Aorta (tissue), 5 donors: ENCODE measurements at places on chromosomes 16 and 17. TPM values are rescaled to one million over a fixed set of nuclear protein-coding genes. Genes with fewer than 3 reads are reported as not detected.
A peak's percentile ranks its signal among the peaks of the same experiment; 100 is the strongest.

EVI2B gene
- total RNA-seq = 12.7 TPM

CDR2L gene
- total RNA-seq = 20.2 TPM

BCO1 gene
- total RNA-seq = not detected

HP gene
- total RNA-seq = 19.4 TPM

KRT40 gene
- total RNA-seq = not detected

CTRB2 gene
- 9.1 TPM for total RNA-seq

CNGB1 gene
- total RNA-seq = not detected

DNA sequence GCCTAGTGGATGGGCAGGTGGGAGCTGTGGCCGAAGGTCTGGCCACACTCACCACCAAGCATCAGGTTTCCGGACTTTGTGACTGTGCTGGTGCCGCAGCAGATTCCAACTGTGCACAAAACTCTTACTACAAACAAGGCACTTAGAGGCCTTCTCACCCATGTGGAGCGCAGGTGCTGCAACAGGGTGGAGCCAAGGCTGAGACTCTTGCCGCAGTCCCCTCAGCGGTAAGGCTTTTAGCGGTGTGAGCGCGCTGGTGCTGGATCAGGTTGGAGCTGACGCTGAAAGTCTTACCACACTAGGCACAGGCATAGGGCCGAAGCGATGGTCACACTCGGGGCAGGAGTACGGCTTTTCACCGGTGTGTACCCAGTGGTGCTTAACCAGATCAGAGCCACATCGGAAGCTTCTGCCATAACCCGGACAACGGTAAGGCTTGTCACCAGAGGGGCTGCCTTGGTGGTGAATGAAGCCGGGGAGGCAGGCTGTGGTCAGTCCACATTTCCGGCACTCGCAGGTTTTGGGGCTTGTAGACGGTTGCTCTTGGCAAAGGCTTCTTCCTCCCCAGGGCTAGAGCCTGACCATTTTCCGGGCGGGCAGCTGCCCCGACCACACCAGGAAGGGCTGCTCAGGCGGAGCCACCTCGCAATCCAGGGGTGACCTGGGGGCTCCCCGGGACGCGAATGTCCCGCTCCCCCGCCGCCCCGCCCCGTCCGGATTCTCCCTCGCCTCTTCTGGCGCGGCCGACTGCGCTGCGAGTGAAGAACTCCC lies 1.0 kb upstream of the ARMC5 start:
- no peaks in the 10 kb centered on the region for H3K4me1 ChIP-seq
- H3K36me3 ChIP-seq = no peaks in the 10 kb centered on the region
- peak; percentile 79 for DNase-seq
- peak overlapping the region; percentile 57 for H3K27ac ChIP-seq
- peak overlapping the region; percentile 52 for H3K4me3 ChIP-seq

DNA sequence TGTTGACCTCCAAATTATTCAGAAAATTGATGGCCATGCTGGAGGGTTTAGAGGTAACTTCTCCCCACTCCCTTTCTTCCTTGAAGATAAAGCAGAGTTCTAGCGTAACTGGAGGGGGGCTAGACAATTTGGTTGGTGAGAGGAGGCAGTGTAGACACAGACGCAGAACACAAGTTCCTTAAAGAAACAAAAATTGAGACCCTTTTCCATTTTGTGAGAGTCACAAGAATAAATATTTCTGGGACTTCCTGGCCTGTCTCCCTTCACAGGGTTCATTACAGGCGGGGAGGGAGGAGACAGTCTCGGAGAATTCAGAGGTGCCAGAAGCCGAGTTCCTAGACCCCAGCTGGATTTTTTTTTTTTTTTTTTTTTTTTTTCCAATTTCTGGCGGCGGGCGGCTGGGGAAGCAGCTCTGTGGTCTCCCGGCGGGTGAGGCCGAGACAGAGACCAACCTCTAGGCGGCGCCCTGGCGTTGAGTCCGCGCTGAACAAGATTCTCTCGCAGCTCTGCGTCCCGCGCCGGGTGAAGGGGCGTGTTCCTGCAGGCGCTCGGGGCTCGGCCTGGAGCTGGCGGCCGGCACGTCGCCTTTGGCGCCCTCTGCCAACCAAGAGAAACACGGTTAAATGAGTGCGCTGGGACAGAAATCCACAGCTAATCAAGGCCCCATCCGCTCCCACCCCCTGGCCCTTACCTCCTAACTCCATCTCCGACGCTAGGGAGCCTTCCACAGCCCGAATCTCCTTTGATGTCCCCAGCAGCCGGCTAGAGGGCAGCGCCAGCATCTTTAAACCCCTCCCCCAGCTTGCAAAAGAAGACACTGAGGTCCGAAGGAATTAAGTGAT lies 10.2 kb upstream of the HOXB9 start:
- H3K4me1 ChIP-seq = no peaks in the 10 kb centered on the region
- H3K27ac ChIP-seq = no peak overlapping the region
- no peaks in the 10 kb centered on the region for H3K36me3 ChIP-seq
- DNase-seq = peak; percentile 94

- H3K27me3 ChIP-seq = no peaks in the 10 kb centered on the region
- H3K36me3 ChIP-seq = peaks cover 2% of the 10 kb centered on the region
- DNase-seq = no peak
- H3K4me1 ChIP-seq = peaks cover 2% of the 10 kb centered on the region
- H3K27ac ChIP-seq = peak overlapping the region; percentile 63
- no peak overlapping the region for H3K4me3 ChIP-seq
Measured at GRCh38 chr17:35715416-35715815, 16.0 kb upstream of the RASL10B start.

- H3K36me3 ChIP-seq = no peaks in the 10 kb centered on the region
- H3K27me3 ChIP-seq = peaks cover 2% of the 10 kb centered on the region
- H3K4me1 ChIP-seq = no peaks in the 10 kb centered on the region
Measured at GRCh38 chr16:57884655-57885133, 82.4 kb upstream of the KIFC3 start.

DNA sequence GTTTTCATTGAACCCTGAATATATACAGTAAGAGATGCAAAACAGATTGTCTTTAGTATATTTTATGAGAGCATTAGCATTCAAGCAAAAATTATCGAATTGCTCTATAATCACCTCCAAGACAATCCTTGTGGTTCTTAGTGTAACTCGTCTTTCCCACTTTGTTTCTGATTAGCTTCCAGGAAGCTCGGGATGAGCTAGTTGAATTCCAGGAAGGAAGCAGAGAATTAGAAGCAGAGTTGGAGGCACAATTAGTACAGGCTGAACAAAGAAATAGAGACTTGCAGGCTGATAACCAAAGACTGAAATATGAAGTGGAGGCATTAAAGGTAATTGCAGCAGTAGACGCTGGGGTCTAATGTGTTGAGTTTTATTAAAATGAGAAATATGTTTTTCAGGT lies 9.9 kb downstream of the NDEL1 start:
- peaks cover 8% of the 10 kb centered on the region for H3K36me3 ChIP-seq
- H3K4me3 ChIP-seq = no peak overlapping the region
- H3K27me3 ChIP-seq = no peaks in the 10 kb centered on the region
- H3K27ac ChIP-seq = no peak overlapping the region

GRCh38 chr16:14074544-14074943 lies 3.4 kb downstream of the MRTFB start:
- no peak for DNase-seq
- no peaks in the 10 kb centered on the region for H3K4me1 ChIP-seq
- no peaks in the 10 kb centered on the region for H3K27me3 ChIP-seq
- H3K27ac ChIP-seq = no peak overlapping the region
- no peak overlapping the region for H3K4me3 ChIP-seq

GRCh38 chr17:48110761-48111160 lies 3.2 kb downstream of the SNX11 start:
- DNase-seq = no peak
- H3K4me1 ChIP-seq = no peaks in the 10 kb centered on the region
- no peaks in the 10 kb centered on the region for H3K36me3 ChIP-seq

DNA sequence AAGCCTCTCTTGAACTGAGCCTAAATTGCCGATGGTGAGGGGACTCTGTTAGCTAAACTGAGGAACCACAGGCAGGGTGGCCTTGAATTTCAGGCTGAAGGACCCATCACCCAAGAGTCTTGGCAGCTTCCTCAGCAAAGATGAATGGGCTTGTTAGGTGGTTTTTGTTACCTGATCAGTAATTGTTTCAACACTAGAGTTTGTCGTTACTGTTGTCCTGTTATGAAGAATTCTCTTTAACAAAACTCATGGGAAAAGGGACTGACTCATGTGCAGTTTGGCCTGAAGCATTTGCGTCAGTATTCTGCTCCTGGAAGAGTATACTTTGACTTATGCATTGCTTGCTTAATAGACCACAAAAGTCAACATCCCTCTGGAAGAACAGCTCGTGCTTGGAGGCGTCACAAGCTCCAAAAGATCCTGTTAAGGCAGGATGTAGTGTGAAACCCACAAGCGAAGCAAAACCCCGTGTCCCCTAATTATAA lies 206.0 kb downstream of the IRX3 start:
- H3K27me3 ChIP-seq = no peaks in the 10 kb centered on the region
- H3K36me3 ChIP-seq = no peaks in the 10 kb centered on the region
- no peak for DNase-seq
- no peaks in the 10 kb centered on the region for H3K4me1 ChIP-seq
- no peak overlapping the region for H3K4me3 ChIP-seq

DNA sequence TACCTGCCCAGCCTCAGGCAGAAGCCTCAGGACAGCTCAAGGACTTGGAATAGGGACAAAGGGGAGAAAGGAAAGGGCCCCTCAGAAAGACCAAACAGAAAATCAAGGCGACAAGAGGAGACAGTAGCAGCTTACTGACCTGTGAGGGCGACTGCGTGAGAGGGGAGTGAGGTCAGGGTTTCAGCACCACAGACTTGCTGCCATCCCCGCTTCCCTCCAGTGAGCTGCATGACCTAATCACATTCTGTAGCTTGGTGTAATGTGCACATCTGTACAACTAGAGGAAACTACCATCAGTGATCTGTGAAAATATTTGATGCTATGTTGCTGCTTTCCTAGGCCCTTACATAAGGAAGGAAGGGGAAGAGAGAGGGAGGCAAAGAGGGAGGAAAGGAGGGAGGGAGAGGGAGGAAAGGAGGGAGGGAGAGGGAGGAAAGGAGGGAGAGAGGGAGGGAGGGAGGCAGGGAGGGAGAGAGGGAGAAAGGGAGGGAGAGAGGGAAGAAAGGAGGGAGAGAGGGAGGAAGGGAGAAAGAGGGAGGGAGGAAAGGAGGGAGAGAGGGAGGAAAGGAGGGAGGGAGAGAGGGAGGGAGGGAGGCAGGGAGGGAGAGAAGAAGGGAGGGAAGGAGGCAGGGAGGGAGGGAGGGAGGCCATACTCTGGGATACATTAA lies 404.9 kb upstream of the CDH5 start:
- DNase-seq = no peak
- H3K27ac ChIP-seq = no peak overlapping the region
- H3K4me1 ChIP-seq = no peaks in the 10 kb centered on the region
- no peak overlapping the region for H3K4me3 ChIP-seq

GRCh38 chr17:59853168-59853918 lies 39.4 kb downstream of the TUBD1 start:
- H3K4me3 ChIP-seq = no peak overlapping the region
- no peak overlapping the region for H3K27ac ChIP-seq
- no peaks in the 10 kb centered on the region for H3K27me3 ChIP-seq
- H3K36me3 ChIP-seq = no peaks in the 10 kb centered on the region

DNA sequence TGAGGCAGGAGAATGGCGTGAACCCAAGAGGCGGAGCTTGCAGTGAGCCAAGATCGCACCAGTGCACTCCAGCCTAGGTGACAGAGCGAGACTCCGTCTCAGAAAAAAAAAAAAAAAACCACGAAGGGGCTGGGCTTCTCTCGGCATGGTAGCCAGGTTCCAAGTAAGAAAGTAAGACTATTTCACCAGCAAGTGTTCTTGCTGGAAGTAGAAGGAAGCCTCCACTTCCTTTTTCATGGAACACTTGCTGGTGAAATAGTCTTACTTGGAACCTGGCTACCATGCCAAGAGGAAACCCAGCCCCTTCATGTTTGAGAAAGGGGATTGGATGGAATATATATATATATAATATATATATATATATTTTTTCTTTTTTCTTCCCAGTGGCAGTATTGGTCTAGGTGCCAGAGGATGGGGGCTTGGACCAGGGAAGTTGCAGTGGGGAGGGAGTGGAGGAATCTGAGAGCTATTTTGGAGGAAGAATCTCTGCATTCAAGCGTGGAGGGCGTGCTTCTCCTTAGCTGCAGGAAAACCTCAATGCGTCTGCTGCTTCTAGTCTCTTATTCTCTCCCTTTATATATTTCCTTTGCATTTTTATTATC lies 7.2 kb upstream of the N4BP1 start:
- H3K36me3 ChIP-seq = no peaks in the 10 kb centered on the region
- DNase-seq = no peak
- no peak overlapping the region for H3K27ac ChIP-seq
- H3K4me3 ChIP-seq = no peak overlapping the region
- H3K4me1 ChIP-seq = no peaks in the 10 kb centered on the region

DNA sequence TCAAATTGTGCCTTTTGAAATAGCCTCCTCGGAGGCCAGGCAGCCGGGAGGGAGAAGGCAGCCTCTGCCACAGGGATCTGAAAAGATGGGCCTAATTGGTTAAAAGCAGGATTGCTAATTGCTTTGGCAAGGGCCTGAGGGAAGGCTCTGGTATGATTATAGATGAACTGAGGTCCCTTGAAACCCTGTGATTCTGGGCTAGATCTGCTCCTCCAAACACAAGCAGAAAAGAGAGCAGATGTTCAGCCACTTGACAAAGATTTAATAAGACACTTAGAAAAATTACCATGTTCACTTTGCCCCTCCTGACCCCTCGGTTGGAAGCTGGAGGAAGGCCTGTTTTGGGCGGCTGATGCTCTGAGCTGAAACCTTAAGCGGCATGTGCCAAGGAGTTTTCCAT lies 209.5 kb upstream of the MPHOSPH6 start:
- H3K27me3 ChIP-seq = no peaks in the 10 kb centered on the region
- H3K36me3 ChIP-seq = no peaks in the 10 kb centered on the region
- no peak overlapping the region for H3K4me3 ChIP-seq
- no peak for DNase-seq
- no peak overlapping the region for H3K27ac ChIP-seq

DNA sequence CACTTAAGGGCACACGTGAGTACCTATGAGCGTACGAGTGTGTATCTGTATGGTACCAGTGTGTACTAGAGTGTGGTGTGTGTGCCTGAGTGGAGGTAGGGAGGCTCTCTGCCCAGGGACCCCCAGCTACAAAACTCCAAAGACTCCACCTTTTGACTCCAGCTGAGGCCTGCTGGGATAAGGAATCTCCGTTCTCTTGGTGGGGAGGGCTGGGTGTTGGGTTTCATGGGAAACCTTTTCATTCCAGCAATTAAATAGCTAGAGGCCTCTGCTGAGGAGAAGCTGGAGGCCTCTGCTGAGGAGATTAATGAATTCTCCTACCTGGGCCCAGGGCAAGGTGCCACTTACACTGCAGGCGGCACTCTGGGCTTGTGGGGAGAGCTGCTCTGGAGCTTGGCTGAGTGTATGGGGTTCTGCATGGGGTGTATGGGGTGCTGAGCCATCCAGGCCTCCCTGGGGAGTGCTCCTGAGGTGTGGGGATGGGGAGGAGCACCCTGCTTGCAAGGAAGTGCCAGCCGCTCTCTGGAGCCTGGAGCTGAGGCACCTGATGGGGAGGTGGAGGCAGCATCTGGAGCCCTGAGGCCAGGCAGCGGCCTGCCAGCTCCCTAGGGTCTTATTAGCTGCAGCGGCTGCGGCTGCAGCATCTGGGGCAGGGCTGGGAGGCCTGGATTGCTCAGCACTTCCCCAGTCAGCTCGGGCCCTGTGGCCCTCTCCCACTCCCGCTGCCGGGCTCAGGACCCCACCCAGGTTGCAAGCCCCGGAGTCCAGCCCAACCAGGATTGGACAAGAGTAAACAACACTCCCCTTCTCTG lies 4.6 kb downstream of the ANKRD13B start:
- H3K4me3 ChIP-seq = no peak overlapping the region
- no peaks in the 10 kb centered on the region for H3K36me3 ChIP-seq
- no peak overlapping the region for H3K27ac ChIP-seq
- H3K4me1 ChIP-seq = no peaks in the 10 kb centered on the region
